Right lung (tissue), 10 donors: ENCODE measurements at places on chromosomes 5 and 9. TPM values are rescaled to one million over a fixed set of nuclear protein-coding genes. Genes with fewer than 3 reads are reported as not detected.

GRCh38 chr5:1523480-1523792, 324 bp downstream of the LPCAT1 start:
- no peak for DNase-seq

DNA sequence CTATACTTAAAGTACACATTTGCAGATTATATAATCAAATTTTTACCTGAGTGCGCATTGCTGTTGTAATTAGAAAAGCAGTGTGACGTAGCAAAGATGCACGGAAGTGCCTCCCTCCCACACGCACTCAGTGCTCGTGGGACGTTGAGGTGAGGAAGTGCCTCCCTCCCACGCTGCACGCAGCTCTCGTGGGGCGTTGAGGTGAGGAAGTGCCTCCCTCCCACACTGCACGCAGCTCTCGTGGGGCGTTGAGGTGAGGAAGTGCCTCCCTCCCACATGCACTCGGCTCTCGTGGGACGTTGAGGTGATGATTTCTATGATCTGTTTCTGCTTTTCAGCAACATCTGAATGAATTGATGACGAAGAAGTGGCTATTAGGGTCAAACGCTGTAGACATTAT, 21.0 kb downstream of the EXOC3 start:
- DNase-seq = no peak

DNA sequence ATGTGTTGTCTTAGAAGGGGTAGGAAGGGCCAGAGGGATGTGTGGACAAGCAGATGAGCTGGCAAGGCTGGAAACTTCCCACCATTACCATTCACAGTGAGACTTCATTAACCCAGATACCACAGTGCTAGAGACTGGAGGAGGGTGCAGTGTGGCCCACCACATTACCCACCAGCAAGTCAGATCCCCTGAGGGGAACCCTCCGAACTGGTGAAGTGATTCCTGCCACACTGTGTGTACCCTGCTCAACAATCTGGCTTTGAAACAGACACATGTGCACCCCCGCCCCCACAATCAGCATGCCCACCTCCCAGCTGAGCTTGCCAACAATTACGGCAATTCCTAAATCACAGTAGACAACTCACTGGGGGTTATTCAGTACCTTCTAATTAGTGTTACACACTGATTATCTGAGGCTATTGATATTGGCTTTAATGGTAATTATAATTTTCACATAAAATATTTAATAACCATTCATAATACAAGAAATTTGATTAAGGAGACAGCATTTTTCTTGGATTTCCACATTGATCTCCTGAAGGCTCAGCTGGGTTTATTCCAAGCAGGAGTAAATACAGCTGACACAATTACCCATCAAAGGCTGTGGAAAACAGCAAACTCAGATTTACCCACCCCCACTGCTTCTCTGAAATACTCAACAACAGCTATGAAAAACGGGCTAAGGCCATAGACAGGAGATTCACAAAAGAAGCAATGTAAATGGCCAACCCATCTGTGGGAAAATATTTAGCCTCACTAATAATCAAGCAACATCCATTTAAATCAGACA, 169.3 kb upstream of the FSTL4 start:
- DNase-seq = no peak

DNA sequence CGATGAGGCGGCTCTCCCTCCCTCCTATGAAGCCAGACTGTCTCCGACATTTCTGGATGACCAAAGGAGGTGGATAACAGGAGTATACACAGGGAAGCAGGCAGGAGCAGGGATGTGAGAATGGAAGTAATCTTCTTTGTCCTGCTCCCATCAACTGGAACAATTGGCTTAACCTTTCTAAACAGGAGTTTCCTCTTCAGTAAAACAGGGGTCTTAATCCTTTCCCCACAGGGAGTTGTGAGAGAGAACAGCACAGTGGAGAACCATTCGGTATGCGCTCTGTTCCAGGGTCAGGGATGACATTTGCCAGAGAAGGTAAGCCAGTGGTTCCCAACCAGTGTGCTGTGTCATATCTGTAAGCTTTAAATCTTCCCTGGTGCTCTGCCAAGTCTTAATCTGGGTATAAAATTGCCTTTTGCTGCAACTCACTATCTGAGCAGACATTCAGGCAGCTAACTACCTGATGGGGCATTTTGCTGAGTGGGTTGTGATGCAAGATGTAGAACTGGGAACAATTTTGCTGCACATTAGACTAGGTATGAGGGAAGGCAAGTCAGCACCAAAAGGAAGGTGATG, 294.8 kb upstream of the KIF2A start:
- no peak for DNase-seq

DNA sequence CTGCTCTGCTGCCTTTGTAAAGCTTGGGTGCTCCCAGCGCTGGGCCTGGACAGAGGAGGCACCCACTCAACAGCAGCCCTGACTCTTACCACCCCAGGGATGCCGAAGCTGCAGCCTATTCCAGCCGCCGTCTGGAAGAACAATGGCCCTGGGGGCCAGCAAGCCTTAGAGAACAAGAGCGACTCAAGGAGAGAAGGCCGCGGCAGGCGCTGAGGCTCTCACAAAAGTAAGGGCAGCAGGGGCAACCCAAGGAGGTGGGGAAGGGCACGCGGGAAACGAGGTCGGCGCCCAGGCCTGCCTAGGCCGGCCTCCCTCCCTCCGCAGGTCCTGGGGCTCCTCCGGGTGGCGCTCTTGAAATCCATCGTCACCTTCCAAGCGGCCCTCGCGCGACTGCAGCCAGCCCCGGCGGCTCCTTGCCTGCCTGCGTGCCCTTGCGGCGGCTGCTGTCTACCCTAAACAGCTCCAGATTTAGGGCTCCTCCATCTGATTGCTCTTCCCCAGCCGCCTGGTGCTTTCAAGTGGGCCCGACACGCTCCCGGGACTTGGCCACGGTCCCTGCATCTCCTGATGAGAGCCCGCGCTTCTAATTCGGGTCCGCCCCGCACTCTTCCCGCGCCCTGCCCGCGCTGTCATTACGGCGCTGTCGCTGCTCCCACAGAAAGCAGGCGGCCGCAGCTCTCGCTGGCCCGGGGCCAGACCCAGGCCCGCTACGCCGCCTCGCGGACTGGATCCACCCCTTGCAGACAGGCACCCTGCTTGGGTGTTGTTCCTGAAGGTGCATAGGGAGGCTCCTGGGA, 213.3 kb downstream of the SEMA6A start:
- peak; percentile 40 for DNase-seq

COL23A1 gene
- polyA plus RNA-seq = 9.4 TPM

LIX1 gene
- polyA plus RNA-seq = 1.2 TPM
